ENCODE measurements at places on chromosomes 4 and X.

GRCh38 chr4:181216501-181216900 is 1026.7 kb upstream of the TENM3 start:
- no peak for DNase-seq

GRCh38 chr4:130329036-130329435 is 1233.1 kb downstream of the C4orf33 start:
- DNase-seq: no peak

DNA sequence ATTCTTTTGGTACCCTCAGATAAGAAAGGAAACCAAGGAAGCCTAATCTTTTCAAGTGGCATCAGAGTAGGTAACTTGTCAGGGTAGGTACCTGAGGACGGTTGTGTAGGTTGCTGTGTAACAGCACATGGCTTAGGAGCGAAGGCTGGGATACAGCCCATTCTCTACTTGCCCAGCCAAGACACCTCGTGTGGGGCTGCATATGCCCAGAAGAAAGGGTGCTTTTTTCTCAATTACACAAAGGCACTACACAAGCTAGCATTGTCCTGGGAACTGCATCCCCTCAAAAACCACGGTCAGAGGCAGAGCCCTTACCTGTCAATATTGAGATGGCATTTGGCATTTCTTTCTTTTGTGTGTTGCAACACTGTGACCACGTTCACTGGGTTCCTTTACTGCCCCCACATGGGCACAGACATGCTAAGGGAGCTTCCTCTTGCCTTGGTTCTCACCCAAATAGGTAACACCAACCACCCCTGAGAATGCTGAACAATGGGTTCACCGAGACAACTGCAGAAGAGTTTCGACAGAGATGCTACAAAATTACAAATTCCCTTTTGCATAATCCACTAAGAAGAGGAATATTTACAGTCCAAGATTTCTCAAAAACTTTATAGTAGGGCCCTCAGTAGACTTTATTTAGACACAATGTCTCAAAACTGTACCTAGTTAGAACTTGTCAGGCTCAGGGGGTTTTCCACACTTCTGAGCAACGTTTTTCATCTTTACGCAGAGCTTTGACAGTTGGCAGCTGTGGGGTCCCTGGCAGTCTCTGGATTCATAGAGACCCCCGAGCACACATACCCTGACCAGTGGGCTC is 35.8 kb upstream of the TNIP3 start:
- DNase-seq: no peak

DNA sequence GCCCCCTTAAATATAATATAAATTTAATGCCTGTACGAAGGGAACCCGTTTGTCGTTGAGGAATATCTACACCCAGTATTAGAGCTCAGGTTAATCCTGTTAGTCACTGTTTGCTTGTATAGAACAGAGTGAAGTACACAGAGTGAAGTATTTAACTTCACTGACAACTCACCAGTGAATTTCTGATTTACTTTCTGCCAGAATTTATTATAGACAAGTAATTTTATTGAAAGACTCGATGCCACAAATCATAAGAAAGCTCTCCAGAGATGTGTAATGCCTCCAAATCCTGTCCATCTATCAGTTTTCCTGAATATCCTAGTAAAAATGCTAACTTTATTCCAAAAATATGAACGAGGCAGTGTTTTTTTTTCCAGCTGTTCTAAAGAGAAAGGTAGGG is 1.6 kb downstream of the GAB1 start:
- no peak for DNase-seq

DNA sequence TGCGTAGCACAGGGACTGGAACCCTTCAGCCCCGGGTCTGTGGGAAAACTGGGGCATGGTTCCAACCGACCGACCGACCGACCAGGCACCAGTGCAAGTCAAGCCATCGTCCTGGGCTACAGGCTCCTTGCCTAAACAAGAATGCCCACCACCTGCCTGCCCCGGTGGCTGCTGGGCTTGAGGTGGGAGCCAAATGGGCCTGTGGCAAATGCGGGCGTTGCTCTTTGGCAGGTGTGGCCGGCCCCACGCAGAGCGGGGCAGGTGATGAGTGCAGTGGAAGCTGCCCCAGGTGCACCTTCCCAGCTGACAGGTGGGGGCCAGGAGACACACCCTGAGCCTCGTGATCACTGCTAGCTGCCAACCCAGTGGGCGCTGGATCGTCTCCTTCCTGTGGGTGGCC is 77.9 kb downstream of the MTMR1 start:
- DNase-seq: no peak

GRCh38 chrX:38806875-38807621 is 5.8 kb downstream of the MID1IP1 start:
- DNase-seq: no peak

DNA sequence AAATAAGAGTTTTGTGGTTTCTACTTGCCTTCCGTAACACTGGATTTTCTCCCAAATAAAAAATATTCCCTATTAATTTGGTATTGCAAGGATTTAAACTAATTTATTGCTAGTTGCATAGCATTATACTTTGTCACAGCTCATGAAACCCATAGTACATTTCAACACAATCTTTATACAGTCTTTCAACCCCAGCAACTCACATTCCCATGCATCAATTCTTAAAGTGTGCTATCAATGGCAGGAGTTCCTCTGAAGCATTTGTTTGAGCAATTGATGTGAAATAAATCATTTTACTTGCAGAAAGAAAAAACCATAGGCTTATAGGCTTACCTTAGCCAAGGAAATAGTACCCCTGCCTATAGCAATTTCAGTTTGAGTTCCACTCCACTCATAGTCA is 251.9 kb downstream of the PAPSS1 start:
- no peak for DNase-seq

DNA sequence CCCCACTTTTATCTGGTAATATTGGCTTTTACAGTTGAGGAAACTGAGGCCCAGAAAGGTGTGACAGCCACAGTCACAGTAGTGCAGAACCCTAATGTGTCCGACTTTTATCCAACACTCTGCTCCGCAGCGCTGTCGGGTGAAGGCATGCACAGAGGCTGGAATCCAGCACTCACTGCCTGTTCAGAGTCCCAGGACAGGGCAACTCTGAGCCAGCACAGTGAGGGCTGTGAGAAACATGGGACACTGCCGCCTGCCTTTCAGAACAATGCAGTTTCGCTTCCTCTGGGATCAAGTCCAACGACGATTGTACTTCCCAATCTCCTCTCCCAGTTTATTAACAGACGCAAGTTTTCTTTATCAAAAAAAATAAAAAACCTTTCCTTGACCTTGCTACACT is 41.9 kb upstream of the PDGFRA start:
- no peak for DNase-seq

GRCh38 chr4:1515156-1515555 is 108.9 kb upstream of the NKX1-1 start:
- DNase-seq: no peak

- DNase-seq: peak; percentile 20
Measured at GRCh38 chr4:159946983-159947615, 844.2 kb downstream of the RAPGEF2 start.

GRCh38 chr4:75637176-75637575 is 6.8 kb upstream of the CDKL2 start:
- no peak for DNase-seq

DNA sequence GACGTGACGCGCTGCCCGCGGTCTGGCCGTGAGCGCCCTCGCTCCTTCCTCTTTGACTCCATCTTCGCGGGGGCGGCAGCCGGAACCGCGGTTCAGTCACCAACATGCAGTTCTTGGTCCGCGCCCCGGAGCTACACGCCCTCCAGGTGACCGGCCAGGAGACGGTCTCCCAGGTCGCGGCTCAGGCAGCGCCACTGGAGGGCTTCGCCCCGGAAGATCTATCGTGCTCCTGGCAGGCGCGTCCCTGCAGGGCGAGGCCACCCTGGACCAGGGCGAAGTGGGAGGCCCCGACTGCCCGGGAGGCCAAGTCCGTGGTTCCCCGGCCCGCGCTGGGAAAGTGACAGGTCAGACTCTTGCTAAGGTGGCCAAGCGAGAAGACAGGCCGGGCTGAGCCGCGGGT is 2.9 kb downstream of the TRIML2 start:
- DNase-seq: no peak

- no peak for DNase-seq
Measured at GRCh38 chr4:182862141-182862875, 54.9 kb downstream of the DCTD start.

- no peak for DNase-seq
Measured at GRCh38 chr4:10088135-10089010, 28.2 kb downstream of the WDR1 start.

DNA sequence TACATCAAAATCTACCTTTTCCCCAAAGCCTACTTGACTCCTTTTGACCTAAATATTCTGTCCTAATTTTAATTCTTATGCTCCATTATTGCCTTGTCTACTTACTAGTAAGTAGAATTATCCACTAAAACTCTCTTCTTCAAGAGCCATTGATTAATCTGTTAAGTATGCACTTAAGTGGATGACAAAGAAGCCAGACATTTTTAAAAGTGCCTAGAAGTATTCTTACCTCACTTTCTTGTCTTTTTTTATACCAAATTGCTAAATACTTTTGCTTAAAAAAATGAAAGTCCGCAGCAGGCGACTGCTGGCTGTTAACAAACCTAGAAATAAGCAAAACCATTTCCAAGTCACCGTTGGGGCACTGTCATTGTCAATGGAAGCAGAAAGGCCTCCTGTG is 20.1 kb upstream of the FRMPD4 start:
- no peak for DNase-seq

- no peak for DNase-seq
Measured at GRCh38 chr4:111208970-111209369, 586.1 kb upstream of the PITX2 start.

DNA sequence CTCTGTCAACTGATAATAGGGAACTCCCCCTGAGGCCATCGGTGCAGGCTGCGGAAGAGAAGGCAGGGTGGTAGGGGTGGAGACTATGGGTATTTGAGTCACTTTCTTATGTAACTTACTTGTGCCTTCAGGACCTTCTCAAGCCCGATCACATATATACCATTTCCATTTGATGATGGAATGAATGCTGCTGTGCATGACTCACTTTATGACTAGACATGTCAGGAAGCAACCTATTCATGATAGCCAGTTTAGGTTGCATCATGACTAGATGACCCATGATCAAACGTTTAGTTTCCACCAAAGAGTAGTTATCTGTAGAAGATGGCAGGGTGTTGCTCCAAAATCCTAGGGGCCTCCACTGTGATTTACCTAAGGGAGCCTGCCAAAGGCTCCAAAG is 435.5 kb downstream of the DTHD1 start:
- DNase-seq: no peak

DNA sequence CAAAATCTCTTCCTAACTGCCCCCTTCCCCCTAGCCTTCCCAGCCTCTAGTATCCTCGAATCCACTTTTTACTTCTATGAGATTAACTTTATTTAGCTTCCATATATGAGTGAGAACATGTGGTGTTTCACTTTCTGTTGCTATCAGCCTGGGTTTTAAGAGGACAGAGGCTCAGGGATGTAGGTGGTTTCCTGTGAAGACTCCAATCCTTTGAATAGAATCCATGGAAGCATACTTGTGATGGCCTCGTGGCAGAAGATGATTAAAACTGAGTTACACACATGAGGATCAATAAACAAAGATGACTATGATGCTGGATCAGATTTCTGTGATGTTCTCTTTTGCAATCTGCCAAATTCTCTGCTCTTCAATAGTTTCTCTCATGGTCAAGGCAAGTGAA is 29.8 kb downstream of the CD99L2 start:
- DNase-seq: no peak

DNA sequence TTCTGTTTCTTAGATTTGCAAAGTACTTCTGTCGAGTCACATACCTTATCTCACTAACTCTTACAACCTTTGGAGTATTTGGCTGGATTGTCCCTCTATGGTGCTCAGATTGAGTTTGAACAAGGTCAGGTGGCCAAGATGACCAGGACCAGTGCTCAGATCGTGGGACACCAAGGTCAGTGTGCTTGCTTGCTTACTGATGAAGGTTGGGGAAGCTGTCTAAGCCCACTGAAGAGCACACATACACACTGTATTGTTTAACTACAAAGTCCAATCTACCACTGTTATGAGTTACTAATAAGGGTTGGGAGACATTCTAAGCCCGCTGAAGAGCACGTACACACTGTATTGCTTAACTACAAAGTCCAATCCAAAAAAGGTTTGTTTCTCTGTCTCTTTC is 53.7 kb downstream of the TAB3 start:
- no peak for DNase-seq

GRCh38 chr4:114178392-114178791 is 198.9 kb upstream of the ARSJ start:
- no peak for DNase-seq

GRCh38 chrX:72141372-72142004 is 9.8 kb upstream of the RTL5 start:
- no peak for DNase-seq

GRCh38 chr4:2361366-2362265 is 56.8 kb downstream of the ZFYVE28 start:
- DNase-seq: no peak

DNA sequence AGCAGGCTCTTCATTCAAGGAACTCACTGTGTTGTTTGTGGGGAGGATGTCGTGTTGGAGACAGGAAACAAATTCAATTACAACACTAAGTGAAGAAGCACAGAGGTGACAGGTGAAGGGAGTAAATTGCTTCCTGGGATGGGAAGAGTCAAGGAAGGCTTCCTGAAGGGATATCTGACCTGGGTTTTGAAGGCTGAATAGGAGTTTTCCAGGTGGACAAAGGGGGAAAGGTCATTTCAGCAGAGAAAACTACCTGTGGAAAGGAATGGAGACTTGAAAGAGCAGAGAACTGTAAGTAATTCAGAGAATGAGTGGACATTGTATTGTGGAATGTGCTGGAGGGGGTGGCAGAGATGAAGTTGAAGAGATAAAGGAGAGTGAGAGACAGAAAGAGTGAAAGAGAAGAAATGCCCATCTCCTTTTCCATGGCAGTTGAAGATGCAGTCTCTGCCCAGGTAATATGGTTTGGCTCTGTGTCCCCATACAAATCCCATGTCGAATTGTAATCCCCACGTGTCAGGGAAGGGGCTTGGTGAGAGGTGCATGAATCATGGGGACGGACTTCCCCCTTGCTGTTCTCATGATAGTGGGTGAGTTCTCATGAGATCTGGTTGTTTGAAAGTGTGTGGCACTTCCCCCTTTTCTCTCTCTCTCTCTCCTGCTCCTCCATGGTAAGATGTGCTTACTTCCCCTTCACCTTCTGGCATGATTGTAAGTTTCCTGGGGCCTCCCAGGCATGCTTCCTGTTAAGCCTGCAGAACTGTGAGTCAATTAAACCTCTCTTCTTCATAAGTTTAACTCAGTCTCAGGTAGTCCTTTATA is 205.7 kb upstream of the BCOR start:
- no peak for DNase-seq

GRCh38 chr4:19438233-19438632 is 813.5 kb upstream of the SLIT2 start:
- no peak for DNase-seq

GRCh38 chr4:4507923-4508322 is 33.9 kb downstream of the STX18 start:
- DNase-seq: no peak

GRCh38 chr4:110005461-110006056 is 92.9 kb downstream of the EGF start:
- peak; percentile 54 for DNase-seq

- DNase-seq: no peak
Measured at GRCh38 chr4:73869130-73870055, at the start of gene CXCL1. Gene CXCL1, plus strand, starts transcription at chr4:73869393. Its CDS starts 78 bp downstream, at chr4:73869471.

- DNase-seq: no peak
Measured at GRCh38 chrX:36947214-36947613, 61.0 kb upstream of the FAM47C start.

Data from HFF-Myc (cell line).